ENCODE measurements at places on chromosomes 3 and 15. TPM values are rescaled to one million over a fixed set of nuclear protein-coding genes. Genes with fewer than 3 reads are reported as not detected.

Gene EPHB3
- total RNA-seq, result 4.7 TPM

Gene TMC3
- total RNA-seq, result under 0.01 TPM

- DNase-seq, result no peak
Observed at GRCh38 chr3:16982460-16982859, 97.7 kb downstream of the PLCL2 start.

DNA sequence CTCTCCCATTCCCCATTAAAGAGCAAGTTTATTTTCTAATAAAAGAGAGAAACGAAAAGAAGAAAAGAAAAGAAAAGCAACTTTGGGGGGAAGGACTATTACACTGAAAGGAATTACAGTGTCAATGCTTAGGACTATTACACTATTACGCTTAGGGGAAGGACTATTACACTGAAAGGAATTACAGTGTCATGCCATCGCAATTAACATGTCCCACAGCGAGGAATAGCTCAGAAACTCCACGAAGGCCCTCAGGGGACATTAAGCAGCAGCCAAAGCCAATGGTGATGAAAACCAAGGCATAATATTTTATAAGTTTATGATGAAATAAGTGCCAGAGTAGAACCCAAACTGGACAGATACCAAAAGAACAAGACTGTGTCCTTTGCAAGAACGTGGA lies 22.1 kb upstream of the DET1 start:
- DNase-seq, result no peak

GRCh38 chr15:78660584-78660983 lies 19.6 kb upstream of the CHRNB4 start:
- DNase-seq, result no peak
